Cerebellum (tissue), 4 donors: ENCODE measurements at places on chromosomes 1 and 21. TPM values are rescaled to one million over a fixed set of nuclear protein-coding genes. Genes with fewer than 3 reads are reported as not detected.

DNA sequence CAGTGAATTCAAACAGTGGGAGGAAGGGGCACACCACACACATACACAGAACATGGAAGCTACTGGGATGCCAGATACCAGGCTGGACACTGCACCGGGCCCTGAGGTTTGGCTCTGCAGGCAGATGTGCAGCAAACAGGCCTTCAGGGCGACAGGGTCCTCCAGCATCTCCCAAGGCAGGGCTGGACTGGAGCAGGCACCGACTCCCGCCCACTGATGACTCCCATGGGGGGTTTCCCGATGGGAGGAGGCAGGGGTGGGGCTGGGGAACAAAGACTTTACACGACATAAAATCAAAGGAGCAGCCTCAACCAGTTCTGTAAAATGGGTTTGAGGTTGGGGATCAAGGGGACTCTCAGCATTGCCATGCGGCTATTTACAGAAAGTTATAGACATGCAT is 118.1 kb downstream of the SYT2 start:
- DNase-seq: no peak

DNA sequence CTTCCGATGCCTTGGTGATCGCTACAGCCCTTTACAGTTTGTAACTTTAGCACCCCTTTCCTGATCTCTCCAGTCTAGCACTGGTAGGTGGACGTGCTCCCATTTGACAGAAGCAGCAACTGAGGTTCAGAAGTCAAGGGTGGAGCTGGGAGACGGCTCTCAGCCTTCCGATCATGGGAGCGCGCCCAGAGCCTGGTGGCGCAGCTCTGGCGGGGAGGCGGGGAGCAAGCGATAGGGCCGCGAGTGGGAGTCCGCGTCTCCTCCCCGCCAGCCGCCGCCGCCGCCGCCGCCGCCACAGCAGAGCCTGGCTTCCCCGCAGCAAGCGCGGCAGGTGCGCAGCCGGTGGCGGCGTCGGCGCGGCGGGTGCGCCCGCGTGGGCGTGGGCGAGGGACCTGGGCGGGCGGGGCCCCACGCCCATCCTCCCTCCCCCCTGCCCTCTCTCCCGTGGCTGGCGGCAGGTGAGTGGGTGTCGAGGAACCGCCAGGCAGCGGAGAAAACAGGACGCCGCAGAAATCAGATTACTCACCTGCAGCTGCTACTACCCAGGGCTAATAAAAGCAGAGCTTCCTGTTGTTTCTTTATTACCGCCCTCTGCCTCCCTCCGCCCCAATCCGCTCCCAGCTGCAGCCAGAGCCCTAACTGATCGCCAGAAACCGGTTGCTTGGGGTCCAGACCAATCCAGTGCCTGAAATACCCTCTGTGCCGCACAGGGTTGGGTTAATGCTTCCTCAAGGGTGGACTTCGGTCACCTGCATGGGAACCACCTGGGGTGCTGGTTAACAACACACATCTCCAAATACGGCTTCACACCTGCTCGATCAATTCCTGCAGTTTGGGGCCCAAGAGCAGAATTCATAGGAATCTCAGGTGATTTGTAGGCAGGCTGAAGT is 60.2 kb upstream of the ID3 start:
- DNase-seq: no peak

DNA sequence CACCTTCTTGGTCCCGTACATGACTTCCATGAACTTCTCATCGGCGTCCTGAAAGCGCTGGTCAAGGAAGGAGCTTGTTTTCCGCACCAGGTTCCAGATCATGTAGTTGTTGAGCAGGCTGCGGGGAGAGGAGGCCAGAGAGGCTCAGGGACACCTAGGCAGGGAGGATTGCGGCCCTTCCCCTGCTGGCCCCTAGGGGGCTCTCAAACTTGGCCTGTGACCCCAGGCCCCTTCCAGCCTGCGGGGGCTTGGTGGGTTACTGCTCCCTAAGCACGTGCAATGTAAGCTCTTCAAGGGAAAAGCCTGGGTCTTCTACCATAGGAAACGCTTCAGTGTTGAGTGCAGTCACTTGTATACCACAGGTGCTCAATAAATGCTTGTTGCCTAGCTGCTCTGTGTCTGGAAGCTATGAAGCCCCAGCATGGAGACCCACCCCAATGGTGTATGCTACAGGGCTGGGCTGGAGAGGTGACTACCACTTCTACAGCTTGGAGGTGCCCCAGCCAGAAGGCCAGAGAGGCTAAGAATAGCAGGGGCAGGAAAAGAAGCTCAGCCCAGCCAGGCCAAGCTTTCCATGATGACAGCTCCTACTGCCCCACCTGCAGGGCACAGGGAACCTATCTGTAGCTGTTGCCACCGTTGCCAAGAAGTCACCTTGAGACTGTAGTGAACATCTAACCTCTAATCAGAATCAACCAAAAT is 45.1 kb downstream of the ECE1 start:
- DNase-seq: no peak

DNA sequence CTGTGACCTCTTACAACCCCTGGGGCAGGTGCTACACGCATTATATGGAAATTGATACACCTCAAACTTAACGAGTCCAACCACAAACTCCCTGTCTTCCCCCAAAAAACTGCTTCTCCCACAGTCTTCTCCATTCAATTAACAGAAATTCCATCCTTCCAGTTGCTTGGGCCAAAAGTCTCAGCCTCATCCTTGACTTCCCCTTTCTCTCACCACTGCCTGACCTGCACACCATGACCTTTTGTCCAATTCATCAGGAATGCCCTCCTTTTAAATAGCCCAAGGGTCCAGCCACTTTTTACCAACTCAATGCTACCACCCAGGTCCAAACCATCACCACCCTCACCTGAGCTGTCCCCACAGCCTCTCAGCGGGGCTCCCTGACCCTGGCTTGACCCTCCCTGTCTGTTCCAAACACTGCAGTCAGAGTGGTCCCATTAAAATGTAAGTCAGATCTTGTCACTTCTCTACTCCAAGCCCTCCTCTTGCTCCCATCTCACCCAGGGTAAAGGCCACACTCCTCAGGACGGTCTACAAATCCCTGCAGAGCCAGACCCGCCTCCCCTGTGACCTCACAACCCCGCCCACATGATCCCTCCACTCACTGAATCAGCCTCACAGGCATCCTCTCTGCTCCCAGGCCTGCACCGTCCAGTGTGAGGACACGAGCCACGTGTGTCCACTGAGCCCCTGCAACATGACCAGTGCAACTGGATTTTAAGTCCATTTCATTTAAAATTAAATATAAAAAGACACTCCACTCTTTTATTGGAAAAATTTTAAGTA is 18.5 kb downstream of the KCNN3 start:
- DNase-seq: no peak

GRCh38 chr21:27578741-27579265 is 611.9 kb upstream of the ADAMTS5 start:
- no peak for DNase-seq

- no peak for DNase-seq
Measured at GRCh38 chr1:172360511-172360910, 60.0 kb upstream of the C1orf105 start.

GRCh38 chr1:44848456-44849181 is 5.6 kb upstream of the PTCH2 start:
- DNase-seq: no peak

- DNase-seq: no peak
Measured at GRCh38 chr1:236869911-236870310, 74.8 kb downstream of the MTR start.

DNA sequence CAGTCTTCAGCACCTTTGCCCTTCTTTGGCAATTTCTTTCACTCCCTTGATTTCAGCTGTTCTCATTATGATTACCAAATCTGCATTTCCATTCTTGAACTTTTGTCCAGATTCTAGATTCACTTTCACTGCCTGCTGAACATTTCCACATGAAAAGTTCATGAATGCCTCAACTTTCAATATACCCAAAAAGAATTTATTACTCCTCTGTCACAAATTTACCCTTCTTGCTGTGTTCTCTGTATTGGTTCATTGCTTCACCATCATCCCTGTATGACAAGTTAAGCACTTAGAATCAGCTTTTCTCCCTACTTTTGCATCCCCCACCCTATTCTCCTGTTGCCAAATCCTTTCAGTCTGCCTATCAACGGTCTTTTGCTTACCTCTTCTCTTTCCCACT is 112.6 kb upstream of the PKN2 start:
- no peak for DNase-seq

DNA sequence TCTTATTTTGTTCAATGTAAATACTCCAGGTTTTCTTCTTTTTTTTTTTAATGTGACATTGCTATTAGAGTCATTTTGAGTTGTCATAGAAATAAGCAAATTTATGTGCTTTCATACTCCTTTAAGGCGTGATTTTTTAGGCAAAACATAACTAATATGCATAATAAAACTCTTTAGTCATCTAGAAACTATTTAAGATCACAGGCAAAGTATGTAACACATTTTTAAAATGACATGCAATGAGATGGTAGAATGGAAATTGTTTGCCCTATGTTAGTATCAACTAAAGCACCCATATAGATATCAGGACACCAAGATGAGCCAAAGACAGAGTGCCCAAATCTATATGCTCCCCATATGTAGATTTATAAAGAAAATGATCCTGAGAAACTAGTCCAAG is 41.5 kb upstream of the SGIP1 start:
- DNase-seq: no peak

DNA sequence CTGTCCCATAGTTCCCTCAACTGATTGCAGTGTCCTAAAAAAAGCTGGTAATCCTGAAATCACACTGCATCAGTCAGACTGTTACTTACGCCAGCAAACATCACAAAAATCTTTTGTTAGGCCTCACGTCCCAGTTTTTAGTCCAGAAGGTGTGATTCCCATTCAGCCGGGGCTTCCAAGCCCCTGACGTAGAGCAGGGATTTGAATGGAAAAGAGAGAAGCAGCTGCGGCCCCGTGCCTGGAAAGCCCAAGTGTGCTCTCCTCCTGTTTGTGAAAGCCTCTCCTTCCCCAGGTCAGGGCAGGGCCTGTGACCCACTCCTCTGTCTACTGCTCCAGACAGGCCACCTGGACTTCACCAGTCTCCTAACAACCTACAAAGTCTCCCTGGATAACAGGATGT is 20.7 kb downstream of the KCNA10 start:
- DNase-seq: no peak

DNA sequence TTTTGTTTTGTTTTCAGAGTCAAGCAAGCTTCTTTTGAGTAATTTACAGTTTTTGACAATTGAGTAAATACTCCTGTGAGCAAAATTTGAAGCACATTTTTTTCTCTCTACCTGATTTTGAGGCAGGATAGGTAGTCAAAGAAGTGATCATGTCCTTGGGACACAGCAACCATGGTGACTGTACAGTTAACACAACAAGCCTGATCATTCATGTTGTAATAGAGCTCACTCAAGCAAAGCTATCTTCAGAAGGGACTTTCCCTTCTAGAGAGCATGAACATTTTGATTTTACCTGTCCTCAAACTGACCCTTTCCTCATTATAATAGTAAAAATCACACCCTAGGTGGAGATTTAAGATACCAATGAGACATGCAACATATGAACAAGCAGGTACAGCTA is 126.5 kb upstream of the KCNK1 start:
- DNase-seq: no peak

GRCh38 chr1:20497506-20497905 is 10.4 kb downstream of the MUL1 start:
- DNase-seq: no peak

- DNase-seq: peak; percentile 74
Measured at GRCh38 chr1:157092831-157093230, 6.8 kb downstream of the ETV3L start.

- no peak for DNase-seq
Measured at GRCh38 chr1:232968391-232968790, 18.0 kb downstream of the NTPCR start.

- no peak for DNase-seq
Measured at GRCh38 chr1:20380616-20381035, 90.0 kb downstream of the VWA5B1 start.

DNA sequence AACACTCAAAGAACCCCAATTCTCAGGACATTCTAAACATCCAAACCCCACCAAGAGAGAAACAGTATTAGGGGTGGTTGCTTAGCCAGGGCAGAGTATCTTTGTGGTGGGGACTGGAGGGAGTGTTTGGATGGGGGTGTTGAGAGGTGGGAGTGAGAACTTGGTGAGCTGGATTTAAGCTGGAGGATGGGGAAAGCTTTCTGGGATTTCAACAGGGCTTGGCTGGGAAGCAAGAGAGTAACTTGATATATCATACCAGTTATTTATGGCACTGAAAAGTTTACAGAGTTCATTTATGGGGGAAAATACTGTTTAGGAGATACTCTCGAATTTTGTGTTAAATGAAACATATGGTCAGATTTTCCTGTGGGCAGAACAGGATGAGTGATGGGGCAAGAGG is 6.8 kb upstream of the CNIH3 start:
- DNase-seq: no peak

- no peak for DNase-seq
Measured at GRCh38 chr1:225480825-225481434, 53.1 kb upstream of the LBR start.

DNA sequence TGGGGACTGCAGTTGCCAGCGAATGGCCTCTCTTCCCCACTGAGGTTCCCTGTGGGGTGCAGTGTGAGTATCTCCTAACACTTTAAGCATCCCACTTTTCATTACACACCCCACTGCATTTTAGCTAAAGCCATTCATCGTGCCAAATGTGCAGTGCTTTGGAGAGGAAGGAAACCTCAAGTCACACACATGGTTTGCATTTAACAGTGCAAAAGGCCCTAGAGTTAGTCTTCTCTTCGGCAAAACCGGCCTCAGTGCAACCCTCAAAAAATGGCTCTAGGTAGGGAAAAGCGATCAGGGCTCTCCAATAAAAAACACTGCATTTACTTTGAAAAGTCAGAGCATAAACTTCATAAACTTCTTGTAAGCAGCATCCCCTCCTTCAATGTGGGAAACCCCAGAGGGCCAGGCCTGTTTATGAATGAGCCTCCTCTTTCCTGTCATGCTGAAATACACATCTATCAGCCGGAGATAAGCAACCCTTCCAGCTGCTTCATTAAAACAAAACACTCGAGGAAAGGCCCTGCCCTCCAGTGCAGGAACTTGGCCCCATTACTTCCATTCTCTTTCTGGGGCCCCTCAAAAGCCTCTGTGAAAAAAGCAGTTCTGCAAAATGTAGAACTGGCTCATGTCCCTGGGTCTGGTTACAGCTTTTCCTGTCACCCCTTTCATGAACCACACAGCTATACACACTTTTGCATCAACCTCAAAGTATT is 184.0 kb downstream of the CDC7 start:
- DNase-seq: no peak

Gene BNIPL
- total RNA-seq: 0.54 TPM

Gene NHLH1
- total RNA-seq: 14.3 TPM

Gene GCSAML
- total RNA-seq: 0.36 TPM

Gene GPR153
- 9.9 TPM for total RNA-seq

Gene IL12RB2
- 1.3 TPM for total RNA-seq

Gene AXDND1
- 1.1 TPM for total RNA-seq

Gene C1orf94
- total RNA-seq: 0.45 TPM

Gene S1PR1
- 38.3 TPM for total RNA-seq
